ENCODE measurements at places on chromosomes 11 and 22.
A peak's percentile ranks its signal among the peaks of the same experiment; 100 is the strongest.

GRCh38 chr11:109856928-109857327, 236.3 kb upstream of the ZC3H12C start:
- no peak for DNase-seq

DNA sequence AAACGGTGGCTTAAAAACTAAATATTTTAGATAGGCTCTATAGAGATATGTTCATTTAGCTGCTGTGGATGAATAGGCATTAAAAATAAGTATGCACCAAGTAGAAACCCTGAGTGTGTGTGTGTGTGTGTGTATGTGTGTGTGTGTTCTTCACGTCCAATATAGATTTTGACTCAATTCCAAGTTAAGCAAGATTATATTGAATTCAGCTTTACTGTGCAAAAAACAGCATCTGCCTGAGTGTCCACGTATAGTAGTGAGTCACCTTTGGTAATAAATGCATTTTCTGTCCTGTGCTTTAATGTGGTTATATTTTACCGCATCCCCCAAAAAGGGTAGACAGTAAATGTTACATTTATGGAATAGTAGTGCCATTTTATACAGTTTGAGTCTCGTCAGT, 71.2 kb downstream of the PDHX start:
- DNase-seq, result no peak

- DNase-seq, result peak; percentile 24
These were observed 46.5 kb downstream of the AHNAK start for GRCh38 chr11:62499944-62500649.

- DNase-seq, result peak; percentile 8
These were observed 7.4 kb upstream of the VSIG10L2 start for GRCh38 chr11:125938418-125938817.

DNA sequence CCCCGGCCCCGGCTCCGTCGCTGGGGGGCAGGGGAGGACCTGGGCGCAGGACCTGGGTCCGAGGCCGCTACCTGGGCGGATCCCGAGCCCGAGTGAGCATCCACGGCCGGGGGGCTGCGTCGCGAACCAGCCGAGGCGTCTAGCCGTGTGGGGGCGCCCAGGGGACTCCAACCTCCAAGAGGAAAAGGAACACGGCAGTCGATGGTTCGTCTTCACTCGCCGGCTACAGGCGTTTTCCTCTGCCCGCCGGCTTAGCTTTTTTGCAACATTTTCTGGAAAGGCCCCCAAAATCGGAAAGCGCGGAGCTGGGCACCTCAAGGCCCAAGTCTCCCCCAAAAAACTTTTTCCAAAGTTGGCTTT, 666 bp downstream of the PDGFB start:
- no peak for DNase-seq

DNA sequence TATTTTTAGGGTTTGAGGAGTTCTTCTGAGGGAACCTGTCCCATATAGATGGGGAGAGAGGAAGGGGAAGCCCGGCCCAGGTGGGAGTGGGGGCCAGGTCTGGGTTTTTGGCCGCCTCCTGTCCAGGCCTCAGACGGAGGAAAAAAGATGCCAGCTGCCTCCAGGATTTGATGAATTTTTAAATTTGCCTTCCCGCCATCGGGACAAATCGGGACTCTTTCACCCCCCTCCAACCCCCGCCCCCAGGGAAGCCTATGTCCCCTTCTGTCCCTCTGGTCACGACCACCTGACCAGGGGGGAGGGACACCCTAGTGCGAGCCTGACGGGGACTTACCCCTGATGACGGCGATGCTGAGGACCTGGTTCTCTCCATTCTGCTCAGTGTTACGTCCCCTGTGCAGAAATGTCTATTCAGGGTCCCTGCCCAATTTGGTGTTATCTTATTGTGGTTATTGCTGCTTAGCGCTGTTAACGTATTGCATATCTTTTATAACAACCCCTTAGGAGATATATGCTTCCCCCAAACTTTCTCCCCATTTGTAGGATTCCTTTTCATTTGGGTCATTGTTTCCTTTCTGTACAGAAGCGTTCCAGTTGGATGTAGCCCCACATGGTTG, 115.9 kb upstream of the GRK3 start:
- peak; percentile 76 for DNase-seq

DNA sequence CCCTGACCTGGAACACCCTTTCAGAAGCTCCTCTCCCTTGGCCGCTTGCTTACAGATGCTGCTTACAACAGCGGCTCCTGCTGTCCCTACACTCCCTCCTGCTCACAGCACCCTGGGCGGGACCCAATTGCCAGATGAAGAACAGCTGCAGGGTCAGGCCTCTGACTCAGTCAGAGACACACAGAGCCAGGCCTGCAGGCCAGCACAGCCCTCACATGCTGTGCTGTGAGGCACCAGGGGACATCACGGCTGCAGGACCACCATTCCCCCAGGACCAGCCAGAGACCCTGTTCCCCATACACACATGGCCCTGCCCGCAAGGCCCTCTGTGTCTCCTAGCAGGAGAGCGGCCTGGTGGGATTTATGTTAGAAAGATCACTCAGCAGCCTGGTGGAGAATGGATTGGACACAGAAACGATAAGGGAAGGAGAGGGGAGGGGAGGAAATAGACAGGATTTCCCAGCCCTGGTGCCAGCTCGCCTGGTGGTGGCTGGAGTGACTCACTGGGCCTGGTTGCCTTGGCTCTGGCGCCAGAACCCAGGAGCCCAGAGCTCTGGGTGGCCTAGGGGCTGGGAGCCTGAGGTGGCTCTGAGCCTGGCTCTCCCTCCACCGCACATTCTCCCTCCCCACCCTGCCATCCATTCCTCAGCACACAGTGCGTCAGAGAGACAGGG, 6.7 kb downstream of the CAPN5 start:
- peak; percentile 54 for DNase-seq

DNA sequence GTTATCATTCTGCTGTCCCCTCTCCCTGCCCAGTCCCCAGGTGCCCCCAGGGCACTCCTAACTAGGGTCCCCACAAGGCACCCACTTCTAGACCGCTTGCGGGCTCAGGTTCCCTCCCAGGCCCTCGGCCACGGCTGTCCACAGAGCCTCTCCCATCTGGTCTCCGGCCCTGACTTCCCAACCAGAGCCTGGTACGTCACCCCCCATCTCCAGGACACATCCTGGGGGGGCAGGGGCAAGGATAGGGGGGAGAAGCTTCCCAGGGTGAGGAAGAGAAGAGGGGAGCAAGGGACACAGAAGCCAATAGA, 457 bp downstream of the SSTR3 start:
- no peak for DNase-seq

GRCh38 chr22:32612834-32613233, 138.2 kb downstream of the FBXO7 start:
- DNase-seq, result peak; percentile 29

GRCh38 chr11:129699711-129700304, 115.8 kb upstream of the TMEM45B start:
- no peak for DNase-seq

DNA sequence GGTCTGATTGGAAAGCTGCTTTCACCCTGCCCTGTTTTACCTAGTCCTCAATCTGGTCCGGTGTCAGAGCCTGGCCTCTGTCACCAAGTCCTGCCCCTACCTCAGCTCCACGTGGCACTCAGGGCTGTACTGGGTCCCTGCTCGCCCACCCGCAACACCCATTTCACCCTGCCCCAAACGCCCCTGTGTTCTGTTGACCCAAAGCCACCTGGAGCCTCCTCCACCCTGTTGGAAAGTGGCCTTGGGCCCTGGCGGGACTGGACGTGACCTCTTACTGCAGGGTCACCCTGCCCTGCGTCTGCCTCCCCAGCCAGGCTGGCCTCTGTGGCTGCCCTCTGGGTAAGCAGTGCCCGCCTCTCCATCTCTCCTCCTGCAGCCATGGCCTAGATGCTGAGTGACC, 21.5 kb upstream of the BRSK2 start:
- no peak for DNase-seq

- DNase-seq, result no peak
These were observed 7.6 kb upstream of the SORL1 start for GRCh38 chr11:121444526-121444925.

DNA sequence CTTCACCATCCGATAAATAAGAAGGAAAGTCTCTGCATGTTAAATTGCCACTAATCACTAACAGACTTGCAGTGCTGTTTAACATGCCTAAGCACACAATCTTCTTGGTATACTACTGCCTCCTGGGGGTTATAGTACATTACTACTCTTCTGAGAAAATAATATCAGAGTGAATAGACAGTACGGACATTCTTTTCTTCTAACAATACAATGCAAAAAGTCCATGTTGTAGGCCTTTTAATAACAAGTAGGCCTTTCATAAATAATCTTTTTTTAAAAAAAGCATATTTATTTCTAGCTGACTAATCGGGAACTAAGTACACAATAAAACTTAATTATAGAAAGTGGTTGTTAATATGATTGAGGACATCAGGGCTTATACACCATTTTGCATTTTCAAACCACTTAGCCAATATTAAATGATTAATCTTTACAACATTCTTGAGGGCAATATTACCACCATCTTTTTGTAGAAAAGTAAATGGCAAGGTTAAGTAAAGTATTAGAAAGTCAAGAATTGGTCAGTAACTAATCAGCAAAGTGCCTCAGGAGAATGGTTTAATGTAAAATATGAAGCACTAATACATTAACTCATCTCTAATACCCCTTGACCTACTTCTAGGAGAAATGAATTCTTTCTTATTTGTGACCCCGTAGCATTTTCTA, 84.7 kb downstream of the TTC28 start:
- DNase-seq, result peak; percentile 90

GRCh38 chr11:100719809-100720221, 32.7 kb downstream of the ARHGAP42 start:
- DNase-seq, result no peak

GRCh38 chr11:76219243-76219642, 12.9 kb upstream of the WNT11 start:
- DNase-seq, result no peak

DNA sequence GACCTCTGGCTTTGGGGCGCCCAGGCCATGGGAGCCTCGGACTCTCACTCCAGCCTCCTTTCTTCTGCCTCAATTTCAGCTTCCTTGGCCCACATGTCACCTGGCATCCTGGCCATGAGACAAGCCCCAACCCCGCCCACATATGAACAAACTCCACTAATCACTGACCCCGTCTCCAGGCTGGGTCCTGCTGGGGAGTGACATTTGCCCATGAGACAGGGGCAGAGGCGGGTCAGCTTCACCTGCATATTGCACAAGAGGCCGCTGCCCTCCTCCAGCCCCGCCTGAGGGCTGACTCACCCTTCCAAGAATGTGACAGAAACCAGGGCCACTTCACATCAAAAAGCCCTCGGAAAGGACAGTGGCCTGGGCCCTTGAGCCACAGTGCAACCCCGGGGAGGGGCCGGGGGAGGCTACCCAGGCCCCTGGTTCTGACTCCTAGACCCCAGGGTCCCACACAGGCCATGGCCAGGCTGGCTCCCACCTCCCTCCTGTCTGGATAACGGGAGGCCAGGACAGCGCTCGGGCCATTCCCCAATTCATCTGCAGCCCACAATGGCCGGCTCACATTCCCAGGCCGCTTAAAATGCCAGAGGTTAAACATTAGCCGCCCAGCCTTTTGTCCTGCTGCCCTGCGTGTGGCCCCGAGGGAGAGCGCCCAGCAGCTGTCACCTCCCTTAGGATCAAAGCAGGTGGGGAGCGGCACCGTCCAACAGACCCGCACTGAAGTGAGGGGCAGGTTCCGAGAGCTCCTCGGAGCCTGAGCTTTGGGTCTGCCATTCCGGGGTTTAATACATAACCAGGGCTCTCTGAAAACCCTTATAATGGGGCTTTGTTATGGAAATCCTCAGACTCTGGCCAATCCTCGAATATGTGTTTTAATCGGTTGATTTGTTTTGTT, 42.3 kb downstream of the TRMU start:
- no peak for DNase-seq

DNA sequence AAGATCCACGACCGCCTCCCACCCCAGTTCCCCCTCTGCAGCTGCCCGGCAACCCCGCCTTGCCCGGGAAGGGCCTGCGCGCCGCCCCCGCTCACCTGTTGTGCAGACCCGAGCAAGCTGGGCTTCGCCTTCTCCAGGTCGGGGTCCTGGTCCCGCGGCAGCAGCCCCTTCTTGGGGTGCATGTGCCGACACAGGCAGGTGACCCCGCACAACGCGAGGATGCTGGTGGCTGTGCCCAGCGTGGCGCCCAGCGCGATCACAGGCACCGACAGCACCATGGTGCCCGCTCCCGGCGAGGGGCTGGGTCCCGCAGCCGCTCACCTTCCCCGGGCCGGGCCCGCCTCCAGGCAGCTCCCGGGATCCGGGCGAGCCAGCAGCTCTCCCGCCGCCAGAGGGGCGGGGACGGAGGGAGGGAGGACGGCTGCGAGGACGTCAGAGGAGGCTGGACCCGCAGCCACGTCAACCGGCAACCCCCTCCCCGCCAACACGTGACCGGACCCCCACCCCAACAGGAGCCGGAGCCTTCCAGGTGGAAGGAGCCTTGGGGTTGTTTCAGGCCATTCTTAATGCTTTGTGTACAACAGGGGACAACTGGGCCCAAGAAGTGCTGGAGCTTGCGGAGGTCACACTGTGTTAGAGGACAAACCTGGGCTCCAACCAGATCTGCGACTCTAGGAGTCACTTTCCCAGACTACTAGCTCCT, at the start of gene SYT13:
Gene SYT13, minus strand, starts transcription at position 412 of the 703 bp plus-strand sequence. Its CDS starts 134 bp downstream, at position 278.
- DNase-seq, result no peak

Data from hematopoietic multipotent progenitor cell treated with erythropoietin and hydrocortisone succinate and interleukin-3 and kit ligand, for 4 days (in vitro differentiated cells).